ENCODE measurements at places on chromosomes 7 and 10.

DNA sequence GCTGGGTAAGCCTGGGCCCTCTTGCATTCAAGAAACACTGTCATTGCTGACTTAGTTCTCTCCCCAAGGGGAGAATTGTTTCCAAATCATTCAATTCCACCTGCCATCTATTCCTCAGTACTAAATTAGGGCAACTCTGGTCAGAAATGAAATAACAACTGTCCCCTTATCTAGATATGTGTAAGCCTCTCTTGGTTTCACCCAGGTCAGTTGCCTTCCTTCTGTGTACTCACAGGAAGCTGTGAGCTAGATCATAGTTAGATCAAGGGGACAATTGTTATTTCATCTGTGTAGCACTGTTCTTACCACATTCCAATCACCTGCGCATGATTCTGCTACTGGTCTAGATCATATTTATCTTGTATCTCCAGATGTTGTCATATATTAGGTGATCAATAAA, 483.0 kb upstream of the SORCS1 start:
- DNase-seq, result no peak

DNA sequence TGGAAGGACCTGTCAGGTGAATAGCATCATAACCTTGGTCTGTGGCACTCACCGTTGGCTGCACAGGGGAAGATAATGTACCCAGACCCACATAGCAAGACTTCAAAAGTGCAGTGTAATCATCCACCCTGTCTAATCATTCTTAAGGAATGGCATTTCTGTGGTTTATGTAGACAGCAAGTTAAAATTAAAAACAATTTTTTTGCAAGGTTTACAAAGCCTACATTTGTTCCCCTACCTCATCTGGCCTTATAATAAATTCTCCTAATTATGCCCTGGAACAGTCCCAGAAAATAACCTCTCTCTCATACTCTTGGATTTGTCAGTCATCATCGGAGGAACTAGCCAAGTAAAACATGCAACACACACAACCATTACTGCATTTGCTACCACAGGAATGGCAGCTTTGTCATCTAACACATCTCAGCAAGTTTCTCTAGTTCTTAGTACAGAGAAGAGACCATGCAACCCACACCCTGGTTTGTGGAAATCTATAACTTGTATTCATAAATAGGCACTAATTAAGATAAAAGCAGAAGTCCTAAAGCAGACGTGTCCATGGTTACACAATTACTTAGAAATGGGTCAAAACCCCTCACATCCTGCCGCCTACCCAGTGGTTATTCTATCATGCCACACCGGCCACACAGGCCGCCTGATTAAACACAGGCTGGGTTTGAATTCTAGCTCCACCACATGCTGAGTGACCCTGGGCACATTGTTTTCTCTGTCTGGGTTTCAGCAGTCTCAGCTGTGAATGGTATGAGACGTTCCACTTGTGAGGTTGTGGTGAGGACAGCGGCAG, 19.1 kb downstream of the ABLIM1 start:
- DNase-seq, result no peak

DNA sequence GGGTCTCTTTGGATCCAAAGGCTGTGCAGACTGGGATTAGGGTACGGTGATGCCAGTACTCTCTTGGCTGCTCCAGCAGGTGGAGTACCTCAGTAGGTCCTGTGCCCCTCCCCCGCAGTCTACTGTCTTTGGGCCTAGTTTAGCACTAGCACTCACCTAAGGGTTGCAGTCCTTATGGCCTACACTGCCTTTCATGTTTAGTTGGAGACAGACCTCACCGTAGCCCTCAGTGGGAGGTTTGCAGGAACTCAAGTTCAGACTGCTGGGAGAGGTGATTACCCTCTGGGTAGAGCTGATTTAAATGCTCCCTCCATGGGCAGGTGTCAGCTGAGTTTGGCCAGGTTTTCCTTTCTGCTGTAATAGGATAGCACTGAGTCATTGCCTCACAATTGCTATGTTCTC, 210.8 kb upstream of the TMEM196 start:
- DNase-seq, result no peak

DNA sequence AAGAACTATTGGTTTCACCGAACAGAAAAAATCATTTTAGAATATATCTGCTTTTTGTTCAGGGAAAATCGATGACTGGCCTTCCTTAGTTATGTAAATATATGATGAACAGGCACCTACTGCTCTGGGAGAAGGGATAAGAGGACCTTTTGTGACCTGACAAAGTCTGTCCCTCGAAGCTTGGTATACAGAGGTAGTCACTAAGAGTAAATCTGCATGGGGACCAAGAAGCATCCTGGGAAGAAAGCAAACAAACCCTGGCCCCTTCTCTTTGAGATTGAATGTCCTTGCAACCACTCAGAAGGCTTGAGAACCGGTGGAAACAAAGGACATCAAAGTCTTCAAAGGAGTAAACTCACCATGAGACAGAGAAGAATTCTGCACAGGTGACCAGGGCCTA, 52.3 kb downstream of the SKIDA1 start:
- no peak for DNase-seq

- DNase-seq, result no peak
Observed at GRCh38 chr7:9250876-9251275, 817.5 kb downstream of the NXPH1 start.

- DNase-seq, result no peak
Observed at GRCh38 chr10:113960617-113961181, 83.0 kb upstream of the ADRB1 start.

DNA sequence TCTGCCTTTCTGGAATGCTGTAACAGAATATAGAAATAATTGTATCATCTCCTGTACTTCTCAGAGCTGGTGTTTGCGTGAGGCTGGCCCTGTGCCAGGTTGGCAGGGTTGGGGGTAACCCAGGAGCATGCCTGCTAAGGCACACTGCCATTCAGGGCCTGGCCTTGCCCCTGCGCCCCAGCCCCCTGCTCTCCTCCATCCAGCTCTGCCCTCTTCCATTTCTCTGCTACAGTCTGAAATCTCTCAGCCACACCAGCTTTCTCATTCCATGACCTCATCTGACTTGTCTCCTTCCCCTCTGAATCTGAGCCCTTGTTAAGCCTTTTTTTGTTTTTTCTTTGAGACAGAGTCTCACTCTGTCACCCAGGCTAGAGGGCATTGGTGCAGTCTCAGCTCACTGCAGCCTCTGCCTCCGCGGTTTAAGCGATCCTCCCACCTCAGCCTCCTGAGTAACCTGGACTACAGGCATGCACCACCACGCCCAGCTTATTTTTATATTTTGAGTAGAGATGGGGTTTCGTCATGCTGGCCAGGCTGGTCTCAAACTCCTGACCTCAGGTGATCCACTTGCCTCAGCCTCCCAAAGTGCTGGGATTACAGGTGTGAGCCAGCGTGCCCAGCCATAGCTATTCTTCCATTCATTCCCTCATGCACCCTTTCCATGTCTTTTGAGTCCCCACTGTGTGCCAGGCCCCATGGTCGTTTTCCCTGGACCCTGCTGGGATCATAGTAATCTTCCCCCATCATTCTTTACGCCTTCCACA, 206.8 kb downstream of the CUX1 start:
- DNase-seq, result no peak

- DNase-seq, result no peak
Observed at GRCh38 chr10:106592396-106592795, 572.1 kb downstream of the SORCS1 start.

DNA sequence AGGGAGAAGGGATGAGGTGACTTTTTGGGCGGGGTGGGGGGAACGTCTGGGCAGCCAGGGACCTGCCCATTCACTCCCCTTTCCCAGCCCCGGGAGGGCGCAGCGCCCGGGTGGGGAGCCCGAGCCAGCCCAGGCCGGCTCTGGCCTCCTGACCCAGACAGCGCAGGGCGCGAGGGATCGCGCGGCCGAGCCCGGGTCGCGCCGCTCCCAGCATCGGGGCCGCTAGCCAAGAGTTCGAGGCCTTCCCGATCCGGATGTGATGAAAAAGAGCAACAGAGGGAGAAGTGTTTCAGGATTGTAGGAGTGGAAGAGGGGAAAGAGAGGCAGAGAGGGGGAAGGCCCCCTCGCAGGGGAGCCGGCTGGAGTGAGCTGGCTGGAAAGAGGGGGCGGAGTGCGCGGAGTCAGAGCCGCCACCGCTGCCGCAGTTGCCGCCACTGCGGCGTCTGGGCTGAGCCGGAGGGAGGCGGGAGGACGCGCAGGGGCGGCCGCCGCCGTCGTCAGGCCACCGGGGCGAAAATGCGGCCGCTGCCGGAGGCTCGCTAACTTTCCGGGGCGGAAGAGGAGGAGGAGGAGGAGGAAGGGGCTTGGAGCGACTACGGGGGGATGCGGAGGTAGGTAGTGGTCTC, at the start of gene MDFIC:
Gene MDFIC (plus strand): TSS at position 69 of the 626 bp plus-strand sequence. CDS start 940 bp downstream, outside the sequence.
- DNase-seq, result no peak

Data from caudate nucleus (tissue), 63 donors.